Aorta (tissue), 5 donors: ENCODE measurements at places on chromosomes 7 and 10. TPM values are rescaled to one million over a fixed set of nuclear protein-coding genes. Genes with fewer than 3 reads are reported as not detected.
A peak's percentile ranks its signal among the peaks of the same experiment; 100 is the strongest.

SYNPO2L gene
- 0.13 TPM for total RNA-seq

LIPJ gene
- total RNA-seq = not detected

PRPF18 gene
- 21.0 TPM for total RNA-seq

PRR15 gene
- total RNA-seq = 1.1 TPM

CC2D2B gene
- 11.8 TPM for total RNA-seq

TNPO3 gene
- 27.2 TPM for total RNA-seq

AKR1E2 gene
- total RNA-seq = 20.8 TPM

VPS50 gene
- 28.9 TPM for total RNA-seq

ADAM22 gene
- 8.4 TPM for total RNA-seq

COL28A1 gene
- 3.2 TPM for total RNA-seq

NRG3 gene
- total RNA-seq = 0.81 TPM

DNA sequence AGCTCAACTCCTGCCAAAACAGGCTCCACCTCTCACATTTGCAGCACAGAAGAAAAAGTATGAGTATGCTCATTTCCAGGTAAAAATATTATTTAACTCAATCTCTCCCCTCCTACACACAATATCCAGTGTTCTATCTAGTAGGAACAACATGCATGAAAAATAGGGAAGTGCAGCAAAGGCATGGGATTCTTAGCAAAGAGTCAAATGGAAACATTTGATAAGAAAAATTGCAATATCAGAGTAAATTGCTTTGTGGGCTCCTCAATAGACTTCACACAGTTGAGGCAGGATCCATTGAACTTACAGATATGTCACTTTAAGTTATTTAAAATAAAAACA, 150.9 kb downstream of the ANK3 start:
- H3K27me3 ChIP-seq = no peaks in the 10 kb centered on the region
- no peak for DNase-seq
- no peak overlapping the region for H3K4me3 ChIP-seq
- no peaks in the 10 kb centered on the region for H3K4me1 ChIP-seq
- no peak overlapping the region for H3K27ac ChIP-seq

GRCh38 chr7:36970551-36971514, 246.5 kb upstream of the AOAH start:
- H3K27ac ChIP-seq = no peak overlapping the region
- no peaks in the 10 kb centered on the region for H3K27me3 ChIP-seq
- no peak overlapping the region for H3K4me3 ChIP-seq
- H3K4me1 ChIP-seq = no peaks in the 10 kb centered on the region

DNA sequence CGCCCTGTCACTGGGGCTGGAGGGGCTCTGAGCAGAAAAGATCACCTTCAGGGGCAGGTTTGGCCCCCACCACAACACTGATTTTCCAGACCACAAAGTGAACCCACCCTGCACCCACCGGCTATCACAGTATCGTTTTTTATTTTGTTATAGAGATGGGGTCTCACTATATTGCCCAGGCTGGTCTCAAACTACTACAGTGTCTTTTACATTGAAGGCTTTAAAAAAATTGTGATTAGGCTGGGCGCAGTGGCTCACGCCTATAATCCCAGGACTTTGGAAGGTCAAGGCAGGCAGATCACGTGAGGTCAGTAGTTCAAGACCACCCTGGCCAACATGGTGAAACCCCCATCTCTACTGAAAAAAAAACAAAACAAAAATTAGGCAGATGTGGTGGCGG, 125.1 kb downstream of the COL26A1 start:
- H3K27ac ChIP-seq = no peak overlapping the region
- no peaks in the 10 kb centered on the region for H3K4me1 ChIP-seq
- no peaks in the 10 kb centered on the region for H3K36me3 ChIP-seq
- no peaks in the 10 kb centered on the region for H3K27me3 ChIP-seq

GRCh38 chr7:149196151-149196704, 882 bp downstream of the ZNF282 start:
- peak overlapping the region; percentile 86 for H3K4me3 ChIP-seq
- no peak for DNase-seq
- H3K27me3 ChIP-seq = no peaks in the 10 kb centered on the region
- H3K4me1 ChIP-seq = no peaks in the 10 kb centered on the region

DNA sequence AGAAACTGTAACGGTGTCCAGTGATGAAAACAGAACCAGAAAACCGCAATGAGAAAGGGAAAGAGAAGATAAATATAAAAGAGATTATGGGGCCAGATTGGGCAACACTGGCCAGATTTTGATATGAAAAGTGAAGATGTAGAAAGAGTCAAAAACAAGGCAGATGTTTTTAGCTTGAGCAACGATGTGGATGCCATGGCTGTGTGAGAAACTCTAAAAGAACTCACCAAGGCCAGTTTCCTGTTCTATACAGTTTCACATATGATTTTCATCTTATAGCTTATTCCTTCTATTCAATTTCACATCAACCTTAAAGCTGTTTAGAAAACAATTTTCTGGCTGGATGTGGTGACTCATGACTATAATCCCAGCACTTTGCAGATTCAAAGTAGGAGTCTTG, 36.3 kb downstream of the CSTF2T start:
- H3K27ac ChIP-seq = no peak overlapping the region
- H3K4me1 ChIP-seq = peaks cover 7% of the 10 kb centered on the region
- H3K27me3 ChIP-seq = no peaks in the 10 kb centered on the region
- no peak overlapping the region for H3K4me3 ChIP-seq

DNA sequence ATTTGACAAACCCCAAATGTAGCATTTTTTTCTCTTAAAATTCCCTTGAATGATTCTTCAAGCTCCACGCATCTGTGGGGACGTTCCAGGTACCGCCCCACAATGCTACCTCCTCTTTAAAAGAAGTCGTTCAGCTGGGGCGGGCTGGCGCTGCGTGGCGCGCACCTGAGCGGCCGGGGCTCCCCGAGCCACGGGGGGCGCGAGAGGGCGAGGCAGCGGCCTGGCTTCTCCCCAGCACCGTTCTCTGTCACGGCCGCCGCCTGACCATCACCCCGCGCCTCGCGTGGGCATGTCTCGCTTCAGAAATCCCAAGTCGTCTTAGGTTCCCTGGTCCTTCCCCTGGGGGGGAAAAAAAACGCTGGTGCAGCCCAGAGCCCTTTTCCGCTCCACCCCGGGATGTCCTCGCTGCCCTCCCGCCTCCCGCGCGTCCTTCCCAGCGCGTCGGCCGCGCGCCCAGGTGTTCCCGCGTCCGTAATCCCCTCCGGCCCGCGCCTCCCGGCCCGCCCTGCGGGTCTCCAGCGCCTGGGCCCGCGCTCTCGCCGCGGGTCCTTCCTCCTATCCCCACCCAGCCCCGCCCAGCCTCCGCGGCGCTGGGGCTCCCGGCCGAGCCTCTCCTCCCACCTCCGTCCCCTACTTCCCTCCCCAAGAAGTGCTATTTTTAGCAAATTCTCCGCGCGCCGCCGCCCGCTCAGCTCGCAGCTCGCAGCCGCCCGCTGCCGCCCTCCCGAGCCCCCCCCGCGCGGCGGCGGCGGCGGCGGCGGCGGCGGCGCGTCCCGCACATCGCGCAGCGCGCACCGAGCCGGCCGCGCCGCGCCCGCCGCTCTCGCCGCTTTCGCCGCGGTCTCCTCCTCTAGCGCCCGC, 58.7 kb upstream of the PRPS1L1 start:
- no peaks in the 10 kb centered on the region for H3K27me3 ChIP-seq
- H3K4me1 ChIP-seq = no peaks in the 10 kb centered on the region
- peak; percentile 89 for DNase-seq
- no peak overlapping the region for H3K27ac ChIP-seq

- no peaks in the 10 kb centered on the region for H3K27me3 ChIP-seq
- no peak overlapping the region for H3K27ac ChIP-seq
- H3K36me3 ChIP-seq = peaks cover 2% of the 10 kb centered on the region
- DNase-seq = no peak
Measured at GRCh38 chr7:40945788-40946187, 757.1 kb downstream of the INHBA start.

GRCh38 chr10:99659868-99660366, 608 bp downstream of the ENTPD7 start:
- no peaks in the 10 kb centered on the region for H3K36me3 ChIP-seq
- no peaks in the 10 kb centered on the region for H3K4me1 ChIP-seq
- peak overlapping the region; percentile 62 for H3K4me3 ChIP-seq
- no peak for DNase-seq
- H3K27me3 ChIP-seq = no peaks in the 10 kb centered on the region

DNA sequence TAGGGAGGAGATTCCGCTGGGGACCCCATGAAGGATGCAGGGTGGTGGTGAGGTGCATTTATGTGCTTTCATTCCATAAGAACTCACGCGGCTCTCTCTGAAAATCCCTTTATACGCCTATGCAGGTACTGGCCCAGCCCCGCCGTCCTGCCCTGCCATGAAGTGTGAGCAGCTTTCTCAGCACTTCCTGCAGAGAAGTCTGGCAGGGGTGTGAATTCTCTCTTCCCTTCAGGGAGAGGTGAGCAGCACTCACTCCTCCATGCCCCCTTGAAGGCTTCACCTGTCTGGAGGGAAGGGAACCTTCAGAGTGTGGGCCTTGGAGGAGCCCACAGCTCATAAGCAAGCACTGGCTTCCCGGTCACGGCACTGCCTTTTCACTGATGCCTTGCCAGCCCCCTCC, 34.0 kb downstream of the PPP2R2D start:
- H3K27ac ChIP-seq = no peak overlapping the region
- no peak overlapping the region for H3K4me3 ChIP-seq
- peaks cover 8% of the 10 kb centered on the region for H3K36me3 ChIP-seq
- peaks cover 2% of the 10 kb centered on the region for H3K4me1 ChIP-seq
- no peak for DNase-seq

DNA sequence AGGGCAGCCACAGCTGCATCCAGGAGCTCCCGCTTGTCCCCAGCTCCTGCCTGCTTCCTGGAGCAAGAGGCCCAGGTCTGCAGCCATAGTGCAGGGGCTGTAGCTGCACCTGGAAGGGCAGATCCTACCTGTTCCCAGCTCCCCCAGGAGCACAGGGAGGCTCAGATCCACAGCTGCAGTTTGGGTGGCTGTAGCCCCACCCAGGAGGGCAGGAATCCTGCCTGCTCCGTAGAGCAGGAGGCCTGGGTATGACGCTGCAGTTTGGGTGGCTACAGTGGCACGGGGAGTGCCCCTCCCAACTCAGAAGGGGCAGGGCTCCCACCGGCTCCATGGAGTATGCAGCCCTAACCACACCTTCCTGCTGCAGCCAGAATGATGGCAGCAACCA, 26.7 kb upstream of the CDCA7L start:
- DNase-seq = no peak
- no peaks in the 10 kb centered on the region for H3K27me3 ChIP-seq
- no peak overlapping the region for H3K27ac ChIP-seq
- no peaks in the 10 kb centered on the region for H3K36me3 ChIP-seq

- no peaks in the 10 kb centered on the region for H3K27me3 ChIP-seq
- DNase-seq = no peak
- H3K4me1 ChIP-seq = no peaks in the 10 kb centered on the region
- no peak overlapping the region for H3K27ac ChIP-seq
Measured at GRCh38 chr7:94888551-94888950, 18.8 kb upstream of the PPP1R9A start.

- DNase-seq = no peak
- H3K27ac ChIP-seq = no peak overlapping the region
- H3K27me3 ChIP-seq = no peaks in the 10 kb centered on the region
- no peak overlapping the region for H3K4me3 ChIP-seq
- no peaks in the 10 kb centered on the region for H3K4me1 ChIP-seq
- H3K36me3 ChIP-seq = no peaks in the 10 kb centered on the region
Measured at GRCh38 chr7:123415625-123416024, 118.8 kb downstream of the IQUB start.

DNA sequence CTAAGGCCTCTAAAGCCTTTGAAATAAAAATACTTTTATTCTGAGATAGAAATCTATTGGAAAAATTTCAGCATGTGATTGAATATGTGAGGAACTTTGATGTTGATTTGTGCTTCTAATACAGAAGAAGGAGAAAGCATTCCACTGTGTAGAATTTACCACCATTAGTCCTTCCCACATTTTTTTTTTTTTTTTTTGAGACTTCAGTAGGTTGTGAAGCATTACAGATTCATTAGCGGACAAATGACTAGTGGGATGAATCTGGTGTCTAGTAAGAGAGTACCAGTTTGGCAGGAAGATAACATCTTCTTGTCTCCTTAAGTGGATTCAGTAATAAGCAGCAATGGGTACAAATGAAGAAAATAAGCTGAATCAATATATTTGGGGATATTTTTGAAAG, 95.5 kb downstream of the ANKRD30A start:
- no peak overlapping the region for H3K27ac ChIP-seq
- no peak for DNase-seq
- H3K4me1 ChIP-seq = no peaks in the 10 kb centered on the region
- no peak overlapping the region for H3K4me3 ChIP-seq

DNA sequence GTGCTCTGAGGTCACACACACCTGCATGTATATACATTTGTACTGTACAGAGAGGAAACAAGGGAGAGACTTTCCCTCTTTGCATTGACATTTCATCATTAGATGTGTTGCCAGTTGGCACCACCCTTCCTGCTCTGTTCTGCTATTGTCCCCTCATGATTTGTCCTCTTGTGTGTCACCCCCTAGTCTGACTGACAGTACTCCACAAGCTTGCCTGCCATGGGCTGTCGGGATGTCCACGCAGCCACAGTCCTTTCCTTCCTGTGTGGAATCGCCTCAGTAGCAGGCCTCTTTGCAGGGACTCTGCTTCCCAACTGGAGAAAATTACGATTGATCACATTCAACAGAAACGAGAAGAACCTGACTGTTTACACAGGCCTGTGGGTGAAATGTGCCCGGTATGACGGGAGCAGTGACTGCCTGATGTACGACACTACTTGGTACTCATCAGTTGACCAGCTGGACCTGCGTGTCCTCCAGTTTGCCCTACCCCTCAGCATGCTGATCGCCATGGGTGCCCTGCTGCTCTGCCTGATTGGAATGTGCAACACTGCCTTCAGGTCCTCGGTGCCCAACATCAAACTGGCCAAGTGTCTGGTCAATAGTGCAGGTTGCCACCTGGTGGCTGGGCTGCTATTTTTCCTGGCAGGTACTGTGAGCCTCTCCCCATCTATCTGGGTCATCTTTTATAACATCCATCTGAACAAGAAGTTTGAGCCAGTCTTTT, 9.4 kb downstream of the CLDN12 start:
- no peak for DNase-seq
- no peaks in the 10 kb centered on the region for H3K27me3 ChIP-seq

- no peaks in the 10 kb centered on the region for H3K4me1 ChIP-seq
- H3K27ac ChIP-seq = no peak overlapping the region
- no peaks in the 10 kb centered on the region for H3K27me3 ChIP-seq
- H3K36me3 ChIP-seq = no peaks in the 10 kb centered on the region
- no peak for DNase-seq
Measured at GRCh38 chr10:86203162-86203905, 163.3 kb downstream of the GRID1 start.
